Activated CD4-positive, alpha-beta memory T cell treated with anti-CD3 and anti-CD28 coated beads, Interleukin-2, amount 10 ng/mL, durations not matched to agents 7 days and 5 days (primary cell): ENCODE measurements at places on chromosomes 3 and 15. TPM values are rescaled to one million over a fixed set of nuclear protein-coding genes. Genes with fewer than 3 reads are reported as not detected.

- peaks cover 24% of the 10 kb centered on the region for H3K4me1 ChIP-seq
- no peak overlapping the region for H3K4me3 ChIP-seq
- DNase-seq, result no peak
- H3K36me3 ChIP-seq, result no peaks in the 10 kb centered on the region
These were observed 2.5 kb downstream of the SUMF1 start for GRCh38 chr3:4464576-4464975.

- H3K36me3 ChIP-seq, result no peaks in the 10 kb centered on the region
- no peak overlapping the region for H3K4me3 ChIP-seq
- peak; percentile 14 for DNase-seq
- no peak overlapping the region for H3K27ac ChIP-seq
These were observed 126.9 kb upstream of the MEF2A start for GRCh38 chr15:99438691-99439523.

- no peak overlapping the region for H3K27ac ChIP-seq
- H3K27me3 ChIP-seq, result peaks cover 3% of the 10 kb centered on the region
- H3K4me1 ChIP-seq, result peaks cover under 1% of the 10 kb centered on the region
- no peak overlapping the region for H3K4me3 ChIP-seq
These were observed 12.0 kb downstream of the PPM1L start for GRCh38 chr3:160768031-160768430.

GRCh38 chr3:70277304-70277703 lies 35.1 kb downstream of the MDFIC2 start:
- DNase-seq, result no peak
- no peaks in the 10 kb centered on the region for H3K27me3 ChIP-seq
- no peak overlapping the region for H3K27ac ChIP-seq
- no peak overlapping the region for H3K4me3 ChIP-seq

DNA sequence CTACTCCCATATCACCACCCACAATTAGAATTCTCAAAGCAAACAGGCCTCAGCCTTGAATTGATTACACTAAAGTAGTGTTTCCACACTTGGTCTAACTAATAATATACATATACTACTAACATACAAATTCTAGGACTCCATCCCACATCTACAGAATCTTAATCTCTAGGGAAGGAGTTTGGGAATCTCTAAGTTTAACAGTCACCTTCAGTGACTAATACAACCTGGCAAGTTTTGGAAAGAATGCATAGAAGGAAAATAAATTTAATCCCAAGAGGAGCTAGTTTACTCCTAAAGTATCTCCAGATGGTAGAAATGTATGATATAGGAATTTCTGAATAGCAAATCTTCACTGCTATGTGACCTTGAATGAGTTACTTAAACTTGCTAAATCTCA lies 9.1 kb downstream of the CLPX start:
- peaks cover 38% of the 10 kb centered on the region for H3K36me3 ChIP-seq
- H3K4me3 ChIP-seq, result no peak overlapping the region
- no peak for DNase-seq
- H3K27me3 ChIP-seq, result no peaks in the 10 kb centered on the region
- H3K27ac ChIP-seq, result no peak overlapping the region
- H3K4me1 ChIP-seq, result peaks cover 5% of the 10 kb centered on the region

DNA sequence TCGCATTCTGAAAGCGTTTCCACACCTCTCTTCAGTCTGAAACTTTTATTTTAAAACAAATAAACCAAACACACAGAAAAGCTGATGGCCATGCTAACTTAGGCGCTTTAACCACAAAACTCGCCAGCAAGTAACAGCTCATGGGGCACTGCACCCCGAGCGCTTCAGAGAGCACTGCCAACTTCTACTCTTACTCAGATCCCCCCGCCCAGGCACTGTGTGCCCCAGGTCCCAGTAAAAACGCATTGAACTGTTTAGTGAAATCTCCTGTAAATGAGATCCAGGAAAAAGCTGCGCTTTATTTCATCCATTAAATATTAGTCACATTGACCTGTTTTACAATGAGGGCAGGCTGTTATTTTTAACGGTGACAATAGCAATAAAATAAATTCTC lies 99.7 kb downstream of the LRIG1 start:
- no peak overlapping the region for H3K4me3 ChIP-seq
- peaks cover 25% of the 10 kb centered on the region for H3K36me3 ChIP-seq
- H3K4me1 ChIP-seq, result no peaks in the 10 kb centered on the region
- no peaks in the 10 kb centered on the region for H3K27me3 ChIP-seq
- no peak overlapping the region for H3K27ac ChIP-seq

- peaks cover 22% of the 10 kb centered on the region for H3K4me1 ChIP-seq
- H3K36me3 ChIP-seq, result no peaks in the 10 kb centered on the region
- no peak overlapping the region for H3K4me3 ChIP-seq
- no peak for DNase-seq
These were observed 11.7 kb upstream of the ZNF148 start for GRCh38 chr3:125386811-125387210.

GRCh38 chr3:62876064-62876463 lies 848 bp upstream of the CADPS start:
- peaks cover 32% of the 10 kb centered on the region for H3K27me3 ChIP-seq
- H3K27ac ChIP-seq, result no peak overlapping the region
- no peaks in the 10 kb centered on the region for H3K36me3 ChIP-seq
- H3K4me3 ChIP-seq, result no peak overlapping the region
- no peaks in the 10 kb centered on the region for H3K4me1 ChIP-seq

- DNase-seq, result no peak
- H3K4me1 ChIP-seq, result peaks cover 20% of the 10 kb centered on the region
- H3K27ac ChIP-seq, result no peak within 1 kb of the TSS
- H3K4me3 ChIP-seq, result peak within 1 kb of the TSS; percentile 0
- peaks cover 44% of the 10 kb centered on the region for H3K36me3 ChIP-seq
These were observed at the start of gene ZNF662 for GRCh38 chr3:42906070-42906847. Gene ZNF662 (plus strand): TSS chr3:42906142. CDS start chr3:42908115, 1,973 bp downstream.

- no peaks in the 10 kb centered on the region for H3K4me1 ChIP-seq
- no peak overlapping the region for H3K27ac ChIP-seq
- H3K36me3 ChIP-seq, result no peaks in the 10 kb centered on the region
- peaks cover 27% of the 10 kb centered on the region for H3K27me3 ChIP-seq
These were observed 91.1 kb upstream of the IL12A start for GRCh38 chr3:159897331-159898075.

GRCh38 chr3:186750316-186750715 lies 33.1 kb upstream of the EIF4A2 start:
- H3K27me3 ChIP-seq, result peaks cover 2% of the 10 kb centered on the region
- peaks cover 9% of the 10 kb centered on the region for H3K4me1 ChIP-seq
- no peak overlapping the region for H3K4me3 ChIP-seq
- DNase-seq, result no peak

- DNase-seq, result no peak
- no peak overlapping the region for H3K4me3 ChIP-seq
- peak overlapping the region; percentile 47 for H3K27ac ChIP-seq
- H3K36me3 ChIP-seq, result peaks cover 12% of the 10 kb centered on the region
These were observed 48.4 kb upstream of the CCDC80 start for GRCh38 chr3:112689385-112689784.

DNA sequence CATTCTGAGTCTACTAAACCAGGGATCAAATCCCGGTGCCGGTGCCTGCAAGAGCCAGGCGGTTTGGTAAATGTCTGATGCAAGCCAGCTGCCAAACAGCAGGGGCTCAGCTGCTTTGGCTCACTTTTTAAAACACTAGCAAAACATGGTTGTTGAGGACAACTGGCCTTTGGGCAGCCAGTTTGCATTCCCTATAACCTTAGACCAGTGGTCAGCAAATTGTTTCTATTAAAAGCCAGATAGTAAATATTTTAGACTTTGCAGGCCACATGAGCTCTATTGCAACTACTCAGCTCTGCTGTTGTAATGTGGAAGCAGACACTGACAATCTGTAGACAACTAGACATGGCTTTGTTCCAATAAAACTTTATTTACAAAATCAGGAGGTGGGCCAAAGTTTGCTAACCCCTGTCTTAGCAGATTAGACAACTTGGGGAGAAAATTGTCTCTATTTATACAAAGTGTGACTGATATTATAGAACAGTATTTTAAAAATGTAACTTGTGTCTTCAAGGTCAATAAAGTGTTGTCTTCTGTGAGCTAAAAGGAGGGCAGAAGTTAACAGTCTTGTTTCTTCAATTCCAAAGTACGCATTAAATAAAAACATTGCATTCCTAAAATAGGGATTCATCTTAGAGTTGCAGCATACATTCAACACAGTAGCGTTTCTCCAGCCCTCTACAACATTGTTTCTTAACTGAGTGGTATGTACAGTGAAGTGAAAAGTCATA lies 67.6 kb downstream of the SSUH2 start:
- no peaks in the 10 kb centered on the region for H3K4me1 ChIP-seq
- no peak overlapping the region for H3K27ac ChIP-seq
- no peak for DNase-seq
- H3K4me3 ChIP-seq, result no peak overlapping the region
- H3K36me3 ChIP-seq, result no peaks in the 10 kb centered on the region

GRCh38 chr3:166877971-166878370 lies 502.1 kb downstream of the ZBBX start:
- no peak overlapping the region for H3K27ac ChIP-seq
- no peak for DNase-seq
- H3K36me3 ChIP-seq, result no peaks in the 10 kb centered on the region

GRCh38 chr3:101279162-101279561 lies 41.2 kb downstream of the IMPG2 start:
- no peak overlapping the region for H3K4me3 ChIP-seq
- H3K4me1 ChIP-seq, result no peaks in the 10 kb centered on the region
- no peak overlapping the region for H3K27ac ChIP-seq
- DNase-seq, result no peak
- no peaks in the 10 kb centered on the region for H3K36me3 ChIP-seq
- H3K27me3 ChIP-seq, result no peaks in the 10 kb centered on the region

GRCh38 chr3:79497447-79498111 lies 270.2 kb downstream of the ROBO1 start:
- H3K4me3 ChIP-seq, result no peak overlapping the region
- H3K4me1 ChIP-seq, result no peaks in the 10 kb centered on the region
- H3K36me3 ChIP-seq, result no peaks in the 10 kb centered on the region
- no peak overlapping the region for H3K27ac ChIP-seq
- DNase-seq, result no peak
- H3K27me3 ChIP-seq, result no peaks in the 10 kb centered on the region

GRCh38 chr15:48777645-48778330 lies 33.1 kb downstream of the CEP152 start:
- H3K27ac ChIP-seq, result no peak overlapping the region
- H3K4me3 ChIP-seq, result no peak overlapping the region
- H3K36me3 ChIP-seq, result peaks cover 76% of the 10 kb centered on the region

- no peaks in the 10 kb centered on the region for H3K4me1 ChIP-seq
- H3K27me3 ChIP-seq, result peaks cover 52% of the 10 kb centered on the region
- peaks cover 3% of the 10 kb centered on the region for H3K36me3 ChIP-seq
- DNase-seq, result no peak
- H3K4me3 ChIP-seq, result no peak overlapping the region
These were observed 7.1 kb downstream of the TJP1 start for GRCh38 chr15:29815000-29815710.

DNA sequence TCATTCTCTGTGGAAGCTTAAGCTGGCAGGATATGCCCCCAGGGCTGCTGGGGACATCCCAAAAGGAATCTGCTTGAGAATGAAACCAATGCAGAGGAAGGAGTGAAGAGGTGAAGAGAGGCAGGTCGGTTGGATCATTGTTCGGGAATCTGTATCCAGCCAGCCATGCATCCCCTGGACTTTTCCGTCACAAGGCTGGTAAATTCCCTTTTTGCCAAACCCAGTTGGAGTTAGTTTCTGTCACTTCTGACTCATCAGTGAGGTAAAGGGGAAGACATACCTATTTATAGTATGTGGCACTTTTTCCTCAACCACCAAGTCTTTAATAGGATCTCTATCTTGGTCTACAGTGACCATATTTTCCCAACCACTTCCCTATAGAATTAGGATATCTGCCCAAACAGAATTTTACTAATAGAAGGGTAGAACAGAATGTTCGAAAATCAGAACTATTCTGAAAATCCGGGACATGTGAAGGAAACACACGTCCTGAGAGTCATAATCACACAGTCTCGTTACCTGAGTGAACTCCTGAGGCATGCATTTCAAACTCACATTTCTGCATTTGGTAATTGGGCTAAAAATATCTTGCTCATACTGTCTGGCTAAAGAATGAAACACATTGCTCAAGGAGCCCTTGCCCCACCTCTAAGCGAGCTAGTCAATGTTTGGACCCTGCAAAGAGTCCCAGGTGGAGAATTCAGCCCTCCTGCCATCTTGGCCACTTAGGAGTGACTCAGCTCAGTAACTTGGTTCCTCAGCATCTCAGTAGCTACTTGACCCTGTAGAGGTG lies 289.7 kb upstream of the ADAMTS9 start:
- H3K4me1 ChIP-seq, result no peaks in the 10 kb centered on the region
- H3K36me3 ChIP-seq, result no peaks in the 10 kb centered on the region

GRCh38 chr15:76976141-76976540 lies 18.8 kb upstream of the PSTPIP1 start:
- no peaks in the 10 kb centered on the region for H3K36me3 ChIP-seq
- peaks cover 27% of the 10 kb centered on the region for H3K4me1 ChIP-seq
- no peak overlapping the region for H3K27ac ChIP-seq
- no peak for DNase-seq

GRCh38 chr3:137792626-137793271 lies 28.6 kb downstream of the SOX14 start:
- no peak overlapping the region for H3K27ac ChIP-seq
- peaks cover 5% of the 10 kb centered on the region for H3K27me3 ChIP-seq
- no peaks in the 10 kb centered on the region for H3K4me1 ChIP-seq
- H3K36me3 ChIP-seq, result no peaks in the 10 kb centered on the region

GRCh38 chr15:65937476-65937875 lies 68.2 kb downstream of the RAB11A start:
- no peak for DNase-seq
- no peaks in the 10 kb centered on the region for H3K36me3 ChIP-seq
- peaks cover 2% of the 10 kb centered on the region for H3K27me3 ChIP-seq

DNA sequence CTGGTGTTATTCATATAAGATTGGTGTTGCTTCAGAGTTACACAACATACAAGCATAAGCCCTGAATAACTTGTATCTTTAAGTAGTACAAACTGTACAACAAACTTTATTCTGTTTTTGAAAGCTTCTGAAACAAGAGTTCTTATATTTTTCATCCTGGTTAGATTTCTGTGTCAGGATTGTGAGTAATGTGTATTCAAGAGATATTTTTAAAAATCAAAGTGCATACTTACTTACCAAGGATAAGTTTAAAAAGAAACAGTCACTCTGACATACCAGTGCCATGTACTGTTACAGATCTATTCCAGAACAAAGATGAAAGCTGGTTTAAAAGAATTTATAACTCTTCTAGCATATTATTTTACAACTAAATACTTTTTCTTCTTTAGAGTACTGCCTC lies 755.1 kb downstream of the ZPLD1 start:
- no peaks in the 10 kb centered on the region for H3K36me3 ChIP-seq
- no peaks in the 10 kb centered on the region for H3K27me3 ChIP-seq
- DNase-seq, result no peak

- H3K27me3 ChIP-seq, result no peaks in the 10 kb centered on the region
- no peaks in the 10 kb centered on the region for H3K36me3 ChIP-seq
- H3K4me1 ChIP-seq, result no peaks in the 10 kb centered on the region
- no peak overlapping the region for H3K27ac ChIP-seq
- no peak for DNase-seq
- H3K4me3 ChIP-seq, result no peak overlapping the region
These were observed 139.2 kb downstream of the RBMS3 start for GRCh38 chr3:29420106-29420505.

ADAMTS17 gene
- total RNA-seq, result 0.38 TPM

SCN5A gene
- not detected for total RNA-seq

CTSH gene
- total RNA-seq, result 257 TPM

AEN gene
- total RNA-seq, result 33.5 TPM

CASR gene
- total RNA-seq, result 0.15 TPM

TNFSF10 gene
- 119 TPM for total RNA-seq

CDC25A gene
- 19.6 TPM for total RNA-seq

BNC1 gene
- not detected for total RNA-seq

KLF13 gene
- total RNA-seq, result 199 TPM

ROBO1 gene
- not detected for total RNA-seq

GABRR3 gene
- not detected for total RNA-seq
